Activated T-helper 9 cell treated with anti-CD3 and anti-CD28 coated beads, Interleukin-2, amount 50 U/mL, for 16 hours (primary cell): ENCODE measurements at places on chromosomes 4 and X.

DNA sequence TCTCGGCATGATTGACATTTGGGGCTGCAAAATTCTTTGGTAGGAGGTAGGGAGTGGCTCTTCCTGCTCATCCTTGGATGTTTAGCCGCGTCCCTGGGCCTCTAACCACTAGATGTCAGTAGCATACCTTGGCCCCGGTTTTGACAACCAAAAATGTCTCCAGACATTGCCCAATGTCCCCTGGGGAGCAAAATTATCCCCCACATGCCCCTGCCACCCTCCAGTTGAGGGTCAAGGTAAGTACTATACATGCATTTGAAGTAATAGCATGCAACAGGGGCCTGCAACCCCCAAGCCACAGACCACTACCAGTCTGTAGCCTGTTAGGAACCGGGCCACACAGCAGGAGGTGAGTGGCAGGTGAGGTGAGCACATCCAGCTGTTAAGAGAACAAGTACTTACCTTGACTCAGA, 17.6 kb upstream of the KIAA1210 start:
- no peak for DNase-seq

DNA sequence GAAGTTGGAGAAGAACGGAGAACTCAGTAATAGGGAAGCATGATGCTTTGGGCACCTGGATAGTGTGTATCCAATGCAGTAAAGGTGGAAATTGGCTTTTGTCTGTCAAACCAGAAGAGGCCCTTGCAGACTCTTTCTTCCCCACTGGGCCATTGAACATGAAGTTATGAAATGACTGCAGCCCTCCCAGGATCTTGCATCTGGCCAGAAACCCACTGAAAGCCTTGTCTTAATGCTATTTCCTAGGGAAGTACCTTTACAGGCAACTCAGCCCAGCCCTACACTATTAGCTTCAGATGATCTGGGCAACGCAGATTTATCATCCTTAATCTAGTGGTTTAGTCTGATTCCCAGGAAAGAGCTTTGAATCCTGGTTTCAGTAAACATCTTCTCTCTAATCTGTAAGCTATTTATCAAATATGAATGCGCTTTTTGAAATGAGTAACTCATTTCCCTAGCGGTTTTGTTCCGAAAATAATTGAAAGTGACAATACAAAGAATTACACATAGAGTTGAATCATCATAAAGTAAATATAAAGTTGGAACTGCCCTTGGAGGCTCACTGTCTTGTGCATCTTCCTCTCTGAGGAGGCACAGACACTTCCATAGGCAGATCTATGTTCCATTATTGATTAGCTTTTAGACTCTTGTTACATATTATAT, 464.1 kb downstream of the IDS start:
- no peak for DNase-seq

DNA sequence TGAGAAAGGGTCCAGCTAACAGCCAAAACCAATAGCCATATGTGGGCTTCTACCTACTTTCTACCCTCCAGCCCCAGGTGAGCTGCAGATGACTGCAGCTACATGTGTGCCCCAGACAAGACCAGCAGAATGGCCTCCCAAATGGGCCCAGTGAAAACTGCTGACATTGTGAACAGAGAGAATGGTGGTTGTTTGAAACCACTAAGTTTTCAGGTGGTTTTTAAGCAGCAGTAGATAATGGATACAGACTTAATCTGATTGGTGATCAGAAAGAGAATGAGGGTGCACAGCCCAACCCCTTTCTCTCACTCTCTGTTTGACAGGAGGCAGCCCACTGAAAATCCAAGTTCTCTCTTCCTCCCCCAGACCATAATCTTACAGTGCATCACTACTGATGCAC, 42.5 kb upstream of the BBS12 start:
- DNase-seq, result no peak

- no peak for DNase-seq
Measured at GRCh38 chrX:6024204-6024603, 204.5 kb downstream of the NLGN4X start.

DNA sequence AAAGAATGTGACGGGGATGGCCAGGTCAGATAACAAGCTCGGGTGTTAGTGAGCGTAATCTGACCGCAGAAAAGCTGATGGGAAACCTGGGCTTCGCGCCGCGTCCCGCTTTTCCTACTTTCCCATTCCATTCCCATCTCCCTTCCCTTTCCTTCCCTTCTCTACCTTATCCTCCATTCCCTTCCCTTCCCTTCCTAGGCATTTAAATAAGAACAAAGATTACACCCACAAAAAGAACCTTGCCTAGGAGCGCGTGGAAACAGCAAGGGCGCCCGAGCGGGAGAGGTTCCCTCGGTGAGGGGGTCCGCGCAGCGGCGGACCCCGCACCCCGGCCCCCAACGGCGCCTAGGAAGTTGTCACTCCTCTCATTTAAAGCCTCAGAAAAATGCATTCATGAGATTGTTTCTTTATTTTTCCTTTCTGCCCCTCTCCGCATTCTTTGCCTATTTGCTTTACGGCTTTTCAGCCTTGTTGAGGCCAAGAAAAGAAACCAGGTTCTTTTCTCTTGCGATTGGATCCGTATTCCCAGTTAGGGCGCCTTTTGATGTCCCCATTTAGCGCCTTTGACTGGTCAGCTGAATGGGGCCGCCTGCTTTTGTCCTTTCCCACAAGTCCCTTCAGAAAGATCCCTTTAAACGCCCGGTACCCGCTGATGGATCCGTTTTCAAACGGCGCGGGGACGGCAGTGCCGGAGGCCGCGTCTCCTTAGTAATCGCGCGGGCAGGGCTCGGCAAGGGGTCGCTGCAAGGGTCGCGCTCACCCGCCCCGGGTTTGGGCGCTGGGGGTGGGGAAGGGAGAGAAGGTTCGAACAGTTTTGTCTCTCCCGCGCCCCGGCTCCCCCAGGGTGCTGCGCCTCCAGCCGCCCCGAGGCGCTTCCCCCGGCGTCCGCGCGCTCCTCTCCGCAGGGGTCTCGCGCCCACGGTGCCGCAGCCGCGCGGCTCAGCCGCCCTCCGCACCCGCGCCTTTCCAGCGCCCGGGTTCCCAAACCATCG, 54.1 kb upstream of the TMEM33 start:
- no peak for DNase-seq

DNA sequence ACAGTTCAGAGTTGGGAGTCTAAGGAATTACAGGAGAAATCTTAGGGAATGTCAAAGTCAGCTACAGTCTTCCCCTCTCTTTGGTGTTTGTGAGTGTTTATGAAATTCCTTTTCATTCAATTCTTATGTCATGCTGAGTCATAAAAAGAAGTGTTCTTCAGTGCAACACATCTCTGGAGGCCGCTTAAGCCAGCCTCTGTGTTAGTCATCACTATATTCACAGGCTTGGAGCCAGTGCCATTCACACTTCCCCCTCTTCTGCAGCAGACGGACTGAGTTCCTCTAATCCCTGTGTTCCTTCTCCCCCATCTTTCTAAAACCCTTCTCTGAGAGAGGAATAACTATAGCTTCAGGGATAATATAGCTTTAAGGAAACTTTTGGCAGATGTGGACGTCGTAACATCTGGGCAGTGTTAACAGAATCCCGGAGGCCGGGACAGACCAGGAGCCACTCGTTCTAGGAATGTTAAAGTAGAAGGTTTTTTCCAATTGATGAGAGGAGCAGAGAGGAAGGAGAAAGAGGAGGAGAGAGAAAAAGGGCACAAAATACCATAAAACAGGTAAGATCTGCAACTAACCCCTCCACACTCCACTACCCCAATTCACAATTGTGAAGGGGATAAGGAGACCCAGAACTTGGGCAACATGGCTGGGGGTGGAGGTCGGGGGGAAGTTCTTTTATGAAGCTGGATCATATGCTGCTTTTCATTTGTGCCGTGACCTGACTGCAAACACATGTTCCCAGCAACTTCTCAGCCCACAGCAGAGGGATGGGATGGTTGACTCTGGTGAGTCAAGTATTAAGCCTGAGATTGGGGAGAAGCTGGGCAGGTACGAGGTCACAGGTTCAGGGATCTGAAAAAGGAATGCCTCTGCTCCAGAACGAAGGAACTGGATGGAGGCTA, at the start of gene SRPX2:
Gene SRPX2 (plus strand): TSS at position 244 of the 905 bp plus-strand sequence. CDS start 2,124 bp downstream, outside the sequence.
- DNase-seq, result no peak

DNA sequence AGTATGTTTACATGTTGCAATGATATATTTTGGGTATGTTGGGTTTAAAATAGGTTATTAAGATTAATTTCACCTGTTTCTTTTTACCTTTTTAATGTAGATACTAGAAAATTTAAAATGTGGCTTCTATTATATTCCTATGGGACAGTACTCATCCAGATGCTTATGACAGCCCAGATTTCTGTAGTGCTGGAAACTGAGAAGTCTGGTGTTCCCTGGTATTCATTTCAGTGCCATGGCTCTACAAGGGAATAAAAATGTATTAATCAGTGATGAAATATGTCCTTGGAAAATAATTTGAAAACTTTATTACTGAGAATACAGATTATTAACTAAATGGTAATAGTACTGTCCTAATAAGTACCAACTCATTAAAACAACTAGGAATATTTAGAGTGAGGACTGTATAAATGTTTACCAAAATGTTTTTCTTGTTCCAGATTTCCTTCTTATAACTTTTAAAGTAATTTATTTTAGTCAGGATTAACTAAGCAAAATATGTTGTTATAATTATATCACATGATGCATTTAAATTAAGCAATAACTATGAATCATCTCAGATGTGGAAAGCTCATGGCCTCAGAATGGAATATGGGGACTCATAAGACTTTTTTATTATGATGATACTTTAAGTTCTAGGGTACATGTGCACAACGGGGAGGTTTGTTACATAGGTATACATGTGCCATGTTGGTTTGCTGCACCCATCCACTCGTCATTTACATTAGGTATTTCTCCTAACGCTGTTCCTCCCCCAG, 25.3 kb downstream of the ARHGAP24 start:
- DNase-seq, result no peak

- no peak for DNase-seq
Measured at GRCh38 chr4:5124876-5125275, 73.6 kb downstream of the STK32B start.

DNA sequence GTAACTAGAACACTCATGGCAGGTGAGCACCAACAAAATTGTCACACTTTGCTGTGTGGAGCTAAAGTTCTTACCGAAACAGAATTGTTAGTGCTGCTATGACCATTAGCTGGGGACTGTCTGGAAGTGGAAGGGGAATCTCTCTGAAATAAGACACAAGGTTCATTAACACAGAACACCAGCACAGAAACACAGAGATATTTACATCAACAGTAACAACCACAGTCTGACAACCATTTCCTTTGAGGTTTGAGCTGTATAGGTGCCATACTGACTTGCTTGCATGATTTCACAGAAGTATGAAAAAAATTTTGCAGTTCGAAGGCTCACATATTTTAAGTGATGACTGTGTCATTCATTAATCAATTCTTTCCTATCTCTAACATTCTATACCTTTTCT, 109.8 kb downstream of the NYX start:
- no peak for DNase-seq

- DNase-seq, result no peak
Measured at GRCh38 chrX:17187136-17187756, 187.8 kb upstream of the NHS start.

DNA sequence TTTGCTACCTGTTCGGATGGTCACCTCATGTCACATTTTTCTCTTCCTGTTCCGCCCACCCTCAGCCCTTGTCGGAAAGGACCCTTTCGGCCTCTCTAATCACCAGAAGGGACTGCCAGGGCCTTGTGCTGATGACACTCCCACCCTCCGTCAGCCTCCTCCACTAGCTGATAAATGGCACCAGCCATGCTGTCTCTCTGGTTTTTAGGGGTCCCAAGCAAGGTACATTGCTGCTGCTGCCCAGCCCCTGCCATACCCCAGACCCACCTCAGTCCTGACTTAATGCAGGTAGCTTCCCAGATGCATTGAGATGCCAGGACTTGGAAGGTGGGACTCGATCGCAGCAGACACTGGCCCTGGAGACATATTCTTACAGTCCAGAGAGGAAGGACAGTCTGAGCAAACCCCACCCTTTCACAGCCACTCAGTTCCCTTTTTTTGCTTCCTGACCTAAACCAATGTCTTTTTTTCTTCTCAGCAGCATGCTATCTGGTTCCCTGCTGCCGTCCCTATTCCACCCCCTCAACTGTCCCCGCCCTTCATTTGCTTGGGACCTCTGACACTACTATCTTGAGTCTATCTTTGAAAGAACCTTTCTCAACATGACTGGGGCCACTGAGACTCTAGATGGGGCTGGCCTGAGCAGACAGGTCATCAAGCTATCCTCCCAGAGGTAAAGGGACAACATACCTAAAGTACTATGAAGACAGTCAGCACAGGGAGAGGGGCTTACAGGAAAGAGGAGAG, at the start of gene BTK:
Gene BTK (minus strand): TSS at position 397 of the 747 bp plus-strand sequence. CDS start 10,907 bp downstream, outside the sequence.
- no peak for DNase-seq

DNA sequence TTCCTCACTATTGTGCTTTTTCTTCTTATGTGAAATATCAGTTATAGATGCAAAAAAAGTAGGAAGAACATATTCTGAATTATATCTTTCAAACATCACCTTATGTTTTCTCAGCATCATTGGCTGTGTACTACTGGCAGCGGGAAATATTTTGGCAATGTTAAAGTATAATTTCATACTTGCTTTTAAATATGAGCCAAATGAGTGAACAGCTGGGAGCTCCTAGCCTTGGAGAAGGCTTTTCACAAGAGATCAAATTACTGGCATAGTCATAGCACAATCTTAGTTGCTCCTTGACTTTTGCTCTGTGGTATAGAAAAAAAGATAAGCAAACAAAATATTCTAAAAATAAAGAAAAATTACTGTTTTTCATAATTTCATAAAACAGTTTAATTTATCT, 1575.8 kb upstream of the PABPC4L start:
- DNase-seq, result no peak

DNA sequence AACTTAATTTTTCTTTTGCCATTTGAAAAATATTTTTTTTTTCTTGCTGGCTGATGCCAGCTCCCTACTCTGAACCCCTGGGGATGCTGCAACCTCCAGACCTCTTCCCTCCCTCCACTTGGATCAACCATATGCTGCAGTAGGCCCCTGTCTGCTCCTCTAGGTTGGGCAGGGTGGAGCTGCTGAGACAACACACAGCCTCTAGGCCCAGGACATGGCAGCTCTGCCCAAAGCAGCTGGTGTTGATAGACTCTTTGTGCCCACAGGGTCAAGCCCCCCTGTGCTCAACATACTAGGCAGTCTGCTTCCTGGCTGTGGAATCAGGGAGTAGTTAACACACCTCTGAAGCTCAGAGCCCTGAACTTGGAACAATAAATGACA, 19.9 kb upstream of the CLNK start:
- DNase-seq, result no peak

DNA sequence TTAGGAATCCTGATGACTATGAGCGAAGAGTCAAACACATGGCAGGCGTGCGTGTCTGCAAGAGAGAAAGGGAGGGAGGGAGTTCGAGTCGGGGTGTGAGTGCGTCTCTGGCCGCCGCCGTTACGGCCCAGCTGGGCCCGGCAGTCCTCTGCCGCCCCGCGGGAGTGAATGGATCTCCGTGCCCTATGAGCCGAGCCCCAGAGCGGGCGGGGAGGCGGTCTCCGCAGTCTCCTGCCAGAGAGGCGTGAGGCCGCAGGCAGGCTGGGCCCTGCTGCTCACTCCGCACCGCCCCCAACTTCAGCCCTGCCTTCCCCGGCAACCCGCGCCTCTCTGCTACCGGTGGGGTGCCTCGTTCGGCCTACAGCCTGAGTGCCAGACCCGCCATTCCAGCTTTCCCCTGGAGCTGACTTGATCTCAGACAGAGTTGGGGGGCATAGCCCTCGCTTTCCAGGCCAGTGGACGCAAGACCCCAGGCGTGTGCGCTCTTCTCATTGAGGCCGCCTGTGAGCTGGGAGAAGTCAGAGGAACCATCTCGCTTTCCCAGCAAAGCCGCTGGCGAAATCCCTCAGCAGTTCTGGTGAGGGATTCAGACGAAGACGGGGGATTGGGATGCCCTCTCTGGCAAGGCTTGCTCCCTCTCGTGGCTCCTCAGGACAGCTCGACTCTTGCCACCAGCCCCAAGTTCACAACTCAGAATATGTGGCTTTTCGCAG, 1.4 kb downstream of the SLC16A2 start:
- DNase-seq, result no peak

- DNase-seq, result no peak
Measured at GRCh38 chr4:141548791-141549190, 87.6 kb upstream of the IL15 start.
